ENCODE measurements at places on chromosomes 7 and 10.

GRCh38 chr10:71388583-71389310, 8.0 kb upstream of the CDH23 start:
- no peak for DNase-seq

- no peak for DNase-seq
These were observed 59.7 kb downstream of the PHTF2 start for GRCh38 chr7:77858278-77858677.

DNA sequence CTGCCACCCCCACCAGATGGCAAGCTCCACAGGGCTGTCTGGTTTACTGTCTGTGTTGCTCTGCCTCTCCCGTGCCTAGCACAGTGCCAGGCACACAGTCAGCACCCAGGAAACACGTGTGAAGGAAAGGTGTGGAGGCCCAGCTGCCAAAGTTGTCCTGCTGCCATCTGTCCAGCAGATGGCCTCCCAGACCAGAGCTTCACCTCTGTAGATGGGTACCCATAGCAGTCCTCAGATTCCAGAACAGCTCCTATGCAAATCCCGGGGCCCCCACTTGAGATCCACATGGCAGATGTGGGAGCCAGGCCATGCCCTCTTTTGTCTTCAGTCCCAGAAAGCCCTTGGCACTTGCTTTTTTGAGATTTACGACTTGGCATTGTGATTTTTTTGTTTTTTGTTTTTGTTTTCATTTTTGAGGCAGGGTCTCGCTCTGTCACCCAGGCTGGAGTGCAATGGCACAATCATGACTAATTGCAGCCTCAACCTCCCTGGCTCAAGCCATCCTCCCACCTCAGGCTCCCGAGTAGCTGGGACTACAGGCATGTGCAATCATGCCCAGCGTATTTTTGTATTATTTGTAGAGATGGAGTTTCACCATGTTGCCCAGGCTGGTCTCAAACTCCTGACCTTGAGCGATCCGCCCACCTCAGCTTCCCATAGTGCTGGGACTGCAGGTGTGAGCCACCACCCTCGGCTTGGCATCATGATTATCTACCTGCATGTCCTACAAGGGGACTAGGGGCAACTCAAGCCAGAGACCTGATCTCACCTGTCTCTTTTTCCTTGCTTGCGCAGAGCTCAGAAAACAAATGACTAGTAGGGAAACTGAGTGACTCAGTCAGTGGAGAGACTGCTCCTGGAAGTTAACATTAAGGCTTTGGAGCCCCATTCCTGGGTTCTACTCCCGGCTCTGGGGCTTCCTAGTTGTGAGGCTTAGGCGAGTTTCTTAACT, 16.9 kb upstream of the PALD1 start:
- DNase-seq = peak; percentile 44

- peak; percentile 33 for DNase-seq
These were observed 694 bp downstream of the COL1A2 start for GRCh38 chr7:94395141-94396036.

- DNase-seq = no peak
These were observed 165.9 kb upstream of the MYO3A start for GRCh38 chr10:25768167-25768566.

GRCh38 chr7:88888684-88889083, 93.1 kb upstream of the TEX47 start:
- no peak for DNase-seq

DNA sequence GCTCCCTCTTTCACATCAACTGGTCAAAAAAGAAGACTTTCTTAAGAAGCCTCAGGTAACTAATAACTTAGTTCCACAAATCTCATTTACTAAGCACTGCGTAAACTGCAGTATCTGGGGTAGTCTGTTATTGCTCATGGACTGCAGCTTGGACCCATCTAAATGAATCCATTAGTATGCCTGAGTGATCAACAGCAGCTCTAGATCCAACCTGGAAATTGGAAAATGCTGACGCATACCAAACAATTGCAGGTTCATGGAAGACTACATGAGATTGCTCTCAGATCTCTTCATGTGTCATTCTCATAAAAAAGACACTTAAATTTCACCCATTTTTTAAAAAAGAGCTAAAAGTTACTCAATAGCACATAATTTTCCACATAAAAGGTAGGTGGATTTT, 121.6 kb downstream of the IDE start:
- DNase-seq = no peak

DNA sequence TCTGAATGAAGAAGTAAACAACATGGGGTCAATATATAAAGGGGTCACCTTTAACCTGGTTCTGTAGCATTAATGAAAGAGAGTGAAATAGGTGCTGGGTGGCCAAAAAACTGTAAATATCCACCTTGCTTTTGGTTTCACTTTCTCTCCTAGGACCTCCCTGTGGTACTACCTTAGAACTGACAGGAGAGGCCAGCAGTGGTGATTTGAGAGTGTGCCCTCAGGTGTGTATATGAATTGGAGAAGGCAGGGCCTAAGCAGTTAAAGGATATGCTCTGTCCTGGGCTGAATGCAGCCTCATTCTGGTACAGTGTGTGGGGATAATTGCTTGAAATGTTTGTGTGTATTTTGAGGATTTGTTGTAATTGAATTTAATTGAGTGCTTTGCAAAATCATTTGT, 62.0 kb downstream of the BBS9 start:
- peak; percentile 4 for DNase-seq

GRCh38 chr10:61795551-61795950, 105.9 kb upstream of the ARID5B start:
- DNase-seq = no peak

DNA sequence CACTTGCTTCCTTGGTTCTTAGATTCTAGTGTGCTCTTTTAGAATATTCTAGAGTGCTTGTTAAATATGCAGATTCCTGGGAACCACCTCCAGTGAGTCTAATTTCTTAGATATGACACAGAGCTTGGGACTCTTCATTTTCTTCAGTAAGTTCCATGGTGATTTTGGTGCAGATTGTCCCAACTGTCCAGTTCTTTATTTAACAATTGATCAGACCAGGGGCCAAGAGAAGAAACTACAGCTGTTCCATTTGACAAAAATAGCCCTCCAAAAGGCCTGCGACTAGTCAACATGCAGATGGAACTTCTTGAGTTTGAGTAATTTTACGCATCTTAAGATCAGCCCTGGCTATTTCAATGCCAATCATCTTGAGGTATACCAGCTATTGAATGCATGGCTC, 760.7 kb downstream of the LRMDA start:
- no peak for DNase-seq

DNA sequence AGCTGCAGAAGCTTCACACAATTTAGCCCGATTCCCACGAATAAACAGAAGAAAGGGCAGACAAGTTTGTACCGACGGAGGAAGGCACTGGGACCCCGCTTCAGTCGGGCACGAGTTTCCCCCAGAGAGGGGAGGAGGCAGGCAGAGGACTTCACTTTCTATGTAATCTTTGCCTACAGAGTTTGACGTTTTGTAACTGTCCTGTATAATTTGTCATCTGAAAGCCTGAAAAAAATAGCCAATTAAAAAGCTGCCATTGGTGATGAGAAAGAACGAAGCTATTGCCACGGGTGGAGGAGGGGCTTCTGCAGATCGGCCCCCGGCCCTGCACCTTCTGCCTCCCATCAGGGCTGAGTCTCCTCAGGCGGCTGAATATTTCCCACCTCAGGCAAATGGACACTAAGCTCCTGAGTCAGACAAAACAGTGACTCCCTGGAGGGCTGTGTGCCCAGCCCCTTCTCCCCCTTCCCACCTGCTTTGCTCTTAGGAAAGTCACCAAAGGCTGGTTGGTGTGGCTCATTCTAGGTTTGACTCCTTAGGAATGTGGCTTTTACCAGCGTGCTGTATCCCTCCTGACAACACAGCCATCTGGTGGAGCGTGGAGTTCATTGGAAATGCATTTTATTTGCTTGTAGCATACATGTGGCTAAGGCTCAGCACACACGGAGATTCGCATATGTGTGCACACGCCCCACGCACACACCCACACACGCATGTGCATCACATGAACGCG, 117.4 kb downstream of the VIPR2 start:
- DNase-seq = no peak

DNA sequence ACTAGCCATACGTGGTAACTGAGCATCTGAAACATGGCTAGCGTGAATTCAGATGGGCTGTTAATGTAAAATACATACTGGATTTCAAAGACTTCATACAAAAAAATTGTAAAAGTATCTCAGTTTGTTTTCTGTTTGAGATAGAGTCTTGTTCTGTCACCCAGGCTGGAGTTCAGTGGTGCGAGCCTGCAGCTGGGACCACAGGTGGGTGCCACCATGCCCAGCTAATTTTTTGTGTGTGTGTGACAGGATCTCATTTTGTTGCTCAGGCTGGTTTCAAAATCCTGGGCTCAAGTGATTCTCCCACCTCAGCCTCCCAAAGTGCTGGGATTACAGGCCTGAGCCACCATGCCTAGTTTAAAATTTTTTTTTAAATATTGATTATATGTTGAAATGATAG, 4.5 kb downstream of the TMEM243 start:
- DNase-seq = no peak

GRCh38 chr7:87001214-87001613, 58.2 kb downstream of the ELAPOR2 start:
- no peak for DNase-seq

DNA sequence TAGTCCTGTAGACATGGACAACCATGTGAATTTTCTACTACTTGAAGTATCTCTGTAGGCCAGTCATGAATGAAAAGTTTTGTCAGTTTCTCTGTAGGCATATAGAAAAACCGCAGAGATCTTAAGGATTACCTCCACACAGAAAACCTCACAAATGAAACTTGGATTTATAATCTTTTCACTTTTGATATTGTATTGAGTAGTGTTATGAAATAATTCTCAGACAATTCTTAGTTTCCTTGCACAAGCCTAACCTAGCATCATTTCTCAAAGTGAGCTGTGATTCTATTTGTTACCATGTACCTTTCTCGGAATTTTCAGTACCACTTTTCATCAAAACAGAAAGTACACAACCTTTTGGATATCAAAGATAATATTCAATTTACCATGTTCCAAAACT, 51.4 kb upstream of the OIT3 start:
- no peak for DNase-seq

GRCh38 chr7:26284477-26284876, 7.2 kb upstream of the SNX10 start:
- no peak for DNase-seq

DNA sequence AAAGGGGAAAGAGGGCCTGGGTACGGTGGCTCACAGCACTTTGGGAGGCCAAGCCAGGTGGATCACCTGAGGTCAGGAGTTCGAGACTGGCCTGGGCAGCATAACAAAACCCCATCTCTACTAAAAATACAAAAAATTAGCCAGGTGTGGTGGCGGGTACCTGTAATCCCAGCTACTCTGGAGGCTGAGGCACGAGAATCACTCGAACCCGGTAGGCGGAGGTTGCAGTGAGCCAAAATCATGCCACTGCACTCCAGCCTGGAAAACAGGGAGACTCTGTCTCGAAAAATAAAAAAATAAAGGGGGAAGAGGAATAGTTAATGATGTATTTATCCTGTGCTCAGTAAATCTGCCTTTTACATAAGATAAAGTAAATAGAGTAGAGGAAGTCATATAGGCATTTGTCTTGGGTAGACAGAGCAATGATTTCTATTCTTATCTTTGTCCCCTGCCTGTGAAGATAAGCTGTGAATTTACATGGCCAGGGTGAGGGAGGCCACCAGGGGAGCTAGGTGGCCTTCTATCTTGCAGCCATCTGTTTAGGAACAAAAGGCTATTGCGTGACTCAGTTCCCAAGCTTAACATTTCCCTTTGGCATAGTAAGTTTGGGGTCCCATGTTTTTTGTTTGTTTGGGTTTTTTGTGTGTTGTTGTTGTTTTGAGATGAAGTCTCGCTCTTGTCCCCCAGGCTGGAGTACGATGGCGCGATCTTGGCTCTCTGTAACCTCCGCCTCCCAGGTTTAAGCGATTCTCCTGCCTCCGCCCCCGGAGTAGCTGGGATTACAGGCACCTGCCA, 73.2 kb upstream of the GTF2I start:
- DNase-seq = no peak

- no peak for DNase-seq
These were observed 167.1 kb downstream of the SEMA3D start for GRCh38 chr7:85019778-85020177.

DNA sequence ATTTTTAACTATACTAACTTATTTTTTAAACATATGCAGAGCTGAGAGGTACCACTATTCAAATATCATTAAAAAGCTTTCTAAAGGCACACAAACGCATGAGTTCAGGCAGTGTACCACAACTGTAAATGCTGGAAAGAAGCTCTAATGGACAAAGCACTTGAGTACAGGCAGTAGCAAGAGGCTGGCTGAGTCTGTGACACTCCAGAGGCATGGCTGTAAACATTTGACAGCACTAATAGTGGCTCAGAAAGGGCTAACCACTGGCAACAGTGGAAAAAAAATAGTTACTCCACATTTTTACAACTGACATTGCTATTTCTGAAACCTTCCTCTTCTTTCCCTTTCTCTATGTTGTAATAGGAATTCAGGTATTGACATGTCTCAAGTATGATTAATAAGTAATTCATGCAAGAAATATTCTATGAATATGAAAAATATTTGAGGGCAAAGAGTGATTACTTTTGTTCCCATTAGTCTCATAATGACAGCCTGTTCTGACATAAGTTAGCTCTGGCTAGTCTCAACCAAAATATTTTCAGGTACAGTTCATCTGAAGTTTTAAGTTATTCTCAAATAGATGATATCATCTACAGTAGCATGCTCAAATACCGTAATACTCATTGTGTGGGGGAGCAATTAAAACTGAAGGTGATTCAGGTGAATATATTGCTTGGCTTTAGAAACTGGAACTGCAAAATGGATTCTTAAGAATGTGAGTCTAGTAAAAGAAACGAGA, 324.0 kb upstream of the POT1 start:
- no peak for DNase-seq

GRCh38 chr7:16841681-16842080, 36.9 kb upstream of the AGR2 start:
- no peak for DNase-seq

GRCh38 chr7:143331179-143331801, 15.4 kb downstream of the CLCN1 start:
- DNase-seq = no peak

GRCh38 chr10:84108797-84109196, 30.5 kb upstream of the GHITM start:
- no peak for DNase-seq

- DNase-seq = no peak
These were observed 373.5 kb upstream of the CELF2 start for GRCh38 chr10:10644008-10644646.

GRCh38 chr7:155741082-155741481, 71.2 kb downstream of the SHH start:
- DNase-seq = no peak

- no peak for DNase-seq
These were observed 19.3 kb upstream of the OPTN start for GRCh38 chr10:13080643-13081042.

DNA sequence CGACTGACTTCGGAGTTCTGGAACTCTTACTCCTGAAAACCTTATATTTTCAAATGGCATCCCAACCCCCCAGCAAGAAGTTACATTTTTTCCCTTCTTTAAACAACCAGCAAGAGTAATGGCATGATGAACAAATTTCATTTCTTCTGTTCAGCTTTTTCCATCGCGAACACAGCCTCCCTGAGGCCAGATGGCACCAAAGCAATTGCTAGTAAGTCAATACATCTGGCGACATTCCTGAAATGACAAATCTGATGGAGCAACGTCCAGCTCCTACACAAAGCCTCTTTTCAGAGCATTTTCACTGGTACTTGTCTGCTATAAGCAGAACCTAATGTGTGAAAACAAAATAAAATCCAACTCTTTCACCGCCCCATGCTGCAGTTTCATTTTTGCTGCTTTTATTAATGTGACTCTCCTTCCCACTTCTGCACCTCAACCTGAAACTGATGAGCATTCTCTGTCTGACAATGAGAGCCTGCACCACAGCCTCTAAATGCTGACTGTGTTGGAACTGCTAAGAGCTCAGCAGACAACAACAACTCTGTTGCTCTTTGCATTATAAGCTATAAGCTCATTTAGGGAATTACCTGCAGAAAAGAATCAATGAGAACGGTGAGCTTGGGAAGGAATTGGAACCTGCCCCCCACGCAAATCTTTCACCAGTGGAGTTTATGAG, 229.8 kb downstream of the FGFR2 start:
- DNase-seq = no peak
